Glutamatergic neuron (in vitro differentiated cells): ENCODE measurements at places on chromosomes 1 and 21.

DNA sequence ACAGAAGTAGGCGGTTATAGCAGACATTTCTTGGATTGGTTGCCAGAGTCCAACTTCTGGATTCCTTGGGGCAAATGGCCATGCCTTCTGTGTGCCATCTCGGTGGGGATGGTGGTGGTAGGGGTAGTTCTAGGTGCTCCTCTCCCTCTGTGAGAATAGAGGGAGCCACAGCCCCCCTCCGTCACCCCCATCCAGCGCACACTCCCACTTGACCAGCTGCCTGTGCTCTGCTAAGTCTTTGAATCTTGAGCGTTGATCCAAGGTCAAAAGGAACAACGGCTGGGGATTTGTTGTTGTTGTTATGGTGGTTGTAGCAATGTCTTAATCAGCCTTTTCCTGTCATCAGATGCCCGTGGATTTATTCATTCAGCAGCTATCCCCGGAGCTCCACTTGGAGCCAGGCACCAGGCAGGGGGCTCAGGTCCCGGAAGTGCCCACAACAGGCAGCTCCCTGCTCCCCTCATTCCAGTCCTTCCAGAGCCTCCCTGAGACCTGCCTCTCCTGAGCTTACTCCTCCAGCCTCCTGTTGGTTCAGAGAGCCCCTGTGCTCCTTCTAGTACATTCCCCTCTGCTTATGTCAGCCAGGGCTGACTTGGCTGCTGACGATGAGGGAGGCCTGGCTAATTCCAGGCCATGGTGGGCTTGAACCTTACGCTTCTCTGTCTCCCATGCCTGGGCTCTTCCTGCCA, 146.6 kb upstream of the WNT4 start:
- DNase-seq: no peak

DNA sequence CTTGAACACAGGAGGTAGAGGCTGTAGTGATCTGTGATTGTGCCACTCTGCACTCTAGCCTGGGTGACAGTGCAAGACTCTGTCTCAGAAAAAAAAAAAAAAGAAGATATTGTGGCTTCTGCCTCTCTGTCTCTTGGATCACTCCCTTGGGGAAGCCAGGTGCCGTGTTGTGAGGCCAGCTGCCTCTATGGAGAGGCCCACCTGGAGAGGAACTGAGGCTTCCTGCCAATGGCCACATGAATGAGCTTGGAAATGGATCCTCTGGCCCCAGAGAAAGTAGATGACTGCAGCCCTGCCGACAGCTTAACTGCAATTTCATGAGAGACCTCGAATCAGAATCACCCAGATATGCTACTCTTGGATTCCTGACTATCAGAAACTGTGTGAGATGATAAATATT, 19.7 kb upstream of the AK2 start:
- DNase-seq: no peak

DNA sequence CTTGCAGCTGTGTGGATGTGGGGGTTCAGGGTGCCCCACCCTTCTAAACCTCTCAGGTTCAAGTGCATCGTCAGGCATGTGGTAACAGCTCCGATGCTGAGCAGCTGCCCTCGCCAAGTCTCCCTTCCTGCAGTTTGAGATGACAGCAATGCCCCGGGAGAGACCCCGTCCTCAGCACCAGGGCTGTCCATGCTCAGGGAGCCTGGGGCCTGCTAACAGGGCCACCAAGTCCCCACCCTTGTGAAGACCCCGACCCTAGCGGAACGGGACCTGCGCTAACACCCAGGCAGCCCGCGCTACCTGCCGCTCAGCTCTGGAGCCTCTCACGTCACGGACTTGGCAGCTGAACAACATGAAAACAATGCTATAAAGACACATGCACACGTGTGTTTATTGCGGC, 159.2 kb upstream of the C1orf174 start:
- DNase-seq: no peak

GRCh38 chr21:27817074-27817473, 850.2 kb upstream of the ADAMTS5 start:
- DNase-seq: no peak

DNA sequence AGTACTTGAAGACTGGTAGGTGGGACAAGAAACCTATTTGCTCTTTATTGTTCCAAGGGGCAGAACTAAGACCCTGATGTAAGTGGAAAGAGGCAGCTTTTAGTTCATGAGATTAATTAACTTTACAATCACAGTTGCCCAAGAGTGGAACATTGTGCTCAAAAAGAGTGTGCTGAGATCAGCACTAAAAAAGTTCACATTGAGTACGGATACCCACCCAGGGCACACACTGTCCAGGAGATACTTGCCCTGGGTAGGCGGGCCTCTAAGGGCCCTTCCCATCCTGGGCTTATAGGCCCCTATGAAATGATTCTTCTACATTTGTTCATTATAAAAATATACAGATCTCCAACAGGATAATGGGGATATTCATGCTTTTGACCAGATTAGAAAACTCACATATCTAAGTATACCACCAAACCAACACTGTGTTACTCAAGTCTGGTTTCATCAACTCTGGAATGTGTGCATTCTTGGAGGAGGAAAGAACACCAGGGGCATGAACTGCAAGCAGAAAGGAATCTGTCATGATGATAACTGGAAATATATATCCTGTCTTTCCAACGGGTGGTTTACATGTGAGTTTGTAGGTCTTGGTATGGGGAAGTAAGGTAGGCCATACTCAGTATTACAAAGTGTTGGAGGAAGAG, 626.2 kb downstream of the SMYD3 start:
- DNase-seq: no peak

GRCh38 chr1:2801046-2801445, 447 bp downstream of the TTC34 start:
- peak; percentile 1 for DNase-seq

GRCh38 chr1:94061513-94062443, 59.2 kb downstream of the ABCA4 start:
- peak; percentile 51 for DNase-seq

DNA sequence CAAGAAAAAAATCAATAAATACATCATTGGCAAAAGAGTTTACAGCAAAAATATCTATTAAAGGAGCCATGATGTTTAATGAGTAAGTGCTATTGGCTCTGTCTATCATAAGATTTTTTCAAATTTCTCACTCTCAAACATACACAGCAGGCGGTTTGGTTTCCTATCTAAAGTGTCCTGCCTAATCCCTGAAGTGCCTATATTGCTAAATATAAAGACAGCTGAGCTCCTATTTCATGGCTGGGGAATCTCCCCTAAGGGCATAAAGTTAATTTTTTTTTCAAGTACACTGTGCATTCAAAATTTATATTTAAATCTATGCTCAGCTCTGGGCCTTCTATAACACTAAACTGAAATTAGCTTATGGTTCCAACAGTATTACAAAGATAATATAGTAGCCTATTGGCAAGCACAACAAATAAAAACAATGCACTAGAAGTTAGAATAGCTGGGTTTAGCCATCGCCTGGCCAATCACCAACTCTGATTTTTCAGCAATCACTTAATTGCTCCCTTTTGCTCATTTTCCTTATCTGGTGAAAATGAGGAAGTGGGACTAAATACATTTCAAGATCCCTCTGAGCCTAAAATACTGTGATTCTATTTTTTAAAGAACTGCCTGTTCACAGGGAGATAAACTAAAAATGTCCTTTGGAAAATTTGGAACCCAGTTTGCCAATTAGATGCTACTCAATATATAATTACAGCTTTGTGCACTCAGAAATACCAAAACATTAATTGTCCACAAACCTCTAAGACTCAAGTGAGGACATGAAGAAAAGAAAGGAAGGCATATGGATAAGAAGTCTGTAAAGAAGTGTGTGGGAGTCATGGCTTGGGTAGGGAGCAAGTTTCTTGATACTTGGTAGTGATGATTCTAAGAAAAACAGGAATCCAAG, 62.5 kb downstream of the WDR64 start:
- DNase-seq: no peak

- peak; percentile 88 for DNase-seq
These were observed 538 bp downstream of the ZNF672 start for GRCh38 chr1:248838357-248839167.

- no peak for DNase-seq
These were observed 83.1 kb upstream of the HAO2 start for GRCh38 chr1:119285482-119285881.

DNA sequence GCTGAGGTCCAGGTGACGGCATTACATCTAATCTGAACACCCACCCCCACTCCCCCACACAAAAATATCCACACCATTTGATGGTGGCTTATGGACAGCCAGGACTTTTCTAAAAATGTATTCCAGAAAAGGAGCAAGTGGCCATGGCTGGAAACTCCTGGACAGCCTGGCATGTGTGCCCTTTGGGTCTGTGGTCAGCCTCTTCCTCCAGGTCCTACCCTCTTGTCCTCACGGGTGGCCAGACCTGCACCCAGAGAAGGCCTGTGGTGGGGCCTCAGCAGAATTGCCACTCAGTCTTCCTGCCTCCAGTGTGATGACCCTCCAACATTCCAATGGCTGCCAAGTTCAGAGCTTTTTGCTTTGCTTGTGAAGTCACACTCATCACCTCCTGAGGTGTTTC, 600.6 kb downstream of the AJAP1 start:
- no peak for DNase-seq

GRCh38 chr1:46747683-46748288, 28.9 kb upstream of the EFCAB14 start:
- peak; percentile 49 for DNase-seq

GRCh38 chr1:21963477-21964217, 13.2 kb upstream of the CELA3B start:
- peak; percentile 86 for DNase-seq

DNA sequence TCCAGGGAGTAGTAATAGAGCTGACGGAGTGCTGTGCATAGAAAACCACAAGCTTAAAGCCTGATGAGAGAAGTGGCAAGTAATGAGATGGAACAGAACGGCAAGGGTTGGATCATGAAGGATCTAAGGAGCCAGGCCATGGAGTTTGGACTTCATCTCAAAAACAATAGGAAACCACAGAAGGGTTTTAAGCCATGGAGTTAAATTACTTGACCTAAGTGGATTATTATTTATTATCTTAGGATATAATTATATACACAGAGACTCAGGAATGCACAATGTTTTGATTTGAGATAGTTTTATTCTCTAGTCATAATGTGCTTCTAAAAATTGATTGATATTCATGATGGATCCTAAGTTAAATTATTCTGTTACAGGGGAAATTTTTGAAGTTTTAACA, 242.4 kb downstream of the PLPP3 start:
- no peak for DNase-seq

- DNase-seq: no peak
These were observed 16.6 kb downstream of the SYDE2 start for GRCh38 chr1:85184245-85184644.

DNA sequence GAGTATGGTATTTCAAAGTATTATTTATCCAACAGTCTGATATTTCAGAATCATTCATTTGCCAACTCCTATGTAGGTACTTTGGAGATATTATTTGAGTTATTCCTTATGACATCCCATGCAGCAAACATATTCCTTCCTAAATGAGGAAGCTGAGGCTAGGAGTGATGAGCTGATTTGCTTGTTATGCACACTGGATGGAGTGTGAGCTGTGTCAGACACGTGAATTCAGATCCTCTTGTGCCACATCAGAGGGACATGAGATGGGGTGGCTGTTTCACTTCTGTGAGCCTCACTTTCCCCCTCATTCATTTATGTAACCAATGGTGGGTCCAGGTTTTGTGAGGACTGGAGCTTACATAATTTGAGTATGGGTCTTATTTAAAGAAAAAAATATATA, 215.9 kb downstream of the DISC1 start:
- no peak for DNase-seq

GRCh38 chr1:17212009-17212408, 7.1 kb downstream of the PADI1 start:
- no peak for DNase-seq

DNA sequence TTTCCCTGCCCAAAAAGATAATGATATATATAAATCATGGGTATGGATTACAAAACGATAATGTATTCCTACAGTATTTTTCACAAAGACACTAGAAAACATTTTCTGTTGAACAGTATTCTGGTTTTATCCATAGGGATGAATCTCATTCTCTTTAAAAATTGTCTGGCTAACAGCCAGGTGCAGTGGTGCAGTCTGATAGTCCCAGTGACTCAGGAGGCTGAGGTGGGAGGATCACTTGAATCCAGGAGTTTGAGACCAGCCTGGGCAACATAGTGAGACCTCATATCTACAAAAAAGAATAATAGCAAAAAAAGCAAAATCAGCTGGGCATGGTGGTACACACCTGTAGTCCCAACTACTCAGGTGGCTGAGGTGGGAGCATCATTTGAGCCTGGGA, 23.3 kb downstream of the PIP5K1A start:
- DNase-seq: no peak
